ENCODE measurements at places on chromosomes 6 and 20. TPM values are rescaled to one million over a fixed set of nuclear protein-coding genes. Genes with fewer than 3 reads are reported as not detected.

Gene SLC2A10
- not detected for total RNA-seq

Gene GPLD1
- total RNA-seq = 0.20 TPM

Gene TRIM10
- not detected for total RNA-seq

Gene MMUT
- total RNA-seq = 20.6 TPM

Gene EPPIN
- not detected for total RNA-seq

Measured in activated CD4-positive, alpha-beta memory T cell treated with anti-CD3 and anti-CD28 coated beads, Interleukin-2, amount 10 ng/mL, durations not matched to agents 7 days and 5 days (primary cell).